HL-60 (cell line): ENCODE measurements at places on chromosomes 2 and 18.
A peak's percentile ranks its signal among the peaks of the same experiment; 100 is the strongest.

DNA sequence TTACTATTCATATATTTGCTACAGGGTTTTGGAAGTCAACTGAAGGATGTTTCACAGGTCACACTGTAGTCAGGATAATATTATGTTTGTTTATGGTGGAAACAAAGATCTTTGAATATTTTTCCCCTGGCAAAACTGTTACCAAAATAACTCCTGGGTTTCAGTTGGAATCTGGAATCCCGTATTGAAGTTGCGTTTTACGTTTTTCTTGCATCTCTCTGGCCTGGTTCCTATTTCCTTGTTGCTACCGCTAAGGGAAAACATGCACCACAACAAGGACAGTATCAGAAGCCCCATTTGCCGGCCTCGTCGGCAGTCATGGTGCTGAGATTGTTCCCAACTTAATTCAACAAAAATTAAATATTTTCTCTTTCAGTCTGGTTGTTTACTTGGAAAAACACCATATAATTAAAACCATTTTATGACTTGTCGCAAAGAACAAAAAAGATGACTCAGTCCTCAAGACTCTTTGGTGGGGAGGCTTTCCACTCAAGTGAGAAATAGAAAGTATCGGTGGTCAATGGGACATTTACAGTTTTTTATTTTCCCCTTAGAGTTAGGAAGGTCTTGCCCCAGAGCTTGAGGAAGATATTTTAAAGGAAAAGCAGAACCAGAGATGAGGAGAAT is 42.3 kb downstream of the EN1 start:
- no peak for DNase-seq

DNA sequence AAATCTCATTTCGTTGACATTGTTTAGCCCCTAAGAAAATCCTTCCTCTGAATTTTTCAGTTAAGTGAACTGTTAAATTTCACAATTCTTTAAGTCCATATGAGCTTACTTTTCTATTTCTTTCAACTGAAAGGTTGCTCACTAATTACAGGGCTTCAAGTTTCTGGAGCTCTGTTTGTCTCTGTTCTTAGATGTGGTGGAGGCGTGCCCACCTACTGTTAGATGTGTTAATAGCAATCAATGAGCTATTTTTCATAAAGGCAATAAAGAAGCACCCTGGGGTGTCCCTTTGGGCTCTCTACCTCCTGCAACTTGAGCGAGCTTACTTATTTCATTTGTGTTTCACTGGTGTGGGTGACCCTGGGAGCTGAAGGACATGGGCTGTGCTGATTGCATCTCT is 25.0 kb downstream of the CREG2 start:
- DNase-seq: no peak

- DNase-seq: no peak
These were observed 199.8 kb downstream of the DPP10 start for GRCh38 chr2:114642166-114642770.

- DNase-seq: no peak
These were observed 330.4 kb upstream of the FAM98A start for GRCh38 chr2:33929467-33929866.

DNA sequence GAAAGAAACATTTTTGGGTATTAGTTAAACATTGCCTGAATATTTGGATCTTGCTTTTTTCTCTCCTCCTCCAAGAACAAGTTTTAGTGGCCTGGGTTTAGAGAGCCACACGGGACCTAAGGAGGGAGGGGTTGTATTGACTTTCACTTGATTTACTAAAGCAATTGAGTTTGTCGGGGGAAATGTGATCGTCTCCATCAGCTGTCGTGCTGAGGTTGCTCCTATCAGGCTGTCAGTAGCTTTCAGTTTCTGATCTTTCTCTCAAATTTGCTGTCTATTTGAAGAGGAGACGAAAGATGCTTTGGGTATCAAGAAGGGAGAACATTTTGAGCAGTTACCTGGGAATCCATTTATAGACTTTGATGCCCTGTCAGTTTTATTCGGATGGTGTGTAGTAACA is 106.0 kb downstream of the SETBP1 start:
- DNase-seq: no peak

- DNase-seq: no peak
These were observed 8.6 kb upstream of the RND3 start for GRCh38 chr2:150495993-150496627.

- no peak for DNase-seq
These were observed 67.6 kb downstream of the LDAH start for GRCh38 chr2:20755132-20755800.

DNA sequence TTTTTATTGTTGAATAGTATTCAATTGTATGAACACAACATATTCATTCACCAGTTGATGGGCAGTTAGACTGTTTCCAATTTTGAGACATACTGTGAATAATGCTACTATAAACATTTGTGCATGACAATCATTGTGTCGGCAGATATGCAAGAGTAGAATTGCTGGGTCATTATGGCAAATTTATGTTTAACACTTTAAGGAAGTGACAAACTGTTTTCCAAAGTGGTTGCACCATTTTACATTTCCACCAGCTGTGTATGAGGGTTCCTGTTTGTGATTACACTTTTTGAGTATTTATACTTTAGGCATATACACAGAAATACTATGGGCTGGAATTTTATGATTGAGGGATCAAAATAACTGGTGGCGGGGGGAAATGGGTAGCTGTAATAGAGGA is 61.2 kb downstream of the MAP4K3 start:
- DNase-seq: peak; percentile 28

- DNase-seq: no peak
These were observed 199.7 kb upstream of the SLC14A2 start for GRCh38 chr18:45415614-45416013.

DNA sequence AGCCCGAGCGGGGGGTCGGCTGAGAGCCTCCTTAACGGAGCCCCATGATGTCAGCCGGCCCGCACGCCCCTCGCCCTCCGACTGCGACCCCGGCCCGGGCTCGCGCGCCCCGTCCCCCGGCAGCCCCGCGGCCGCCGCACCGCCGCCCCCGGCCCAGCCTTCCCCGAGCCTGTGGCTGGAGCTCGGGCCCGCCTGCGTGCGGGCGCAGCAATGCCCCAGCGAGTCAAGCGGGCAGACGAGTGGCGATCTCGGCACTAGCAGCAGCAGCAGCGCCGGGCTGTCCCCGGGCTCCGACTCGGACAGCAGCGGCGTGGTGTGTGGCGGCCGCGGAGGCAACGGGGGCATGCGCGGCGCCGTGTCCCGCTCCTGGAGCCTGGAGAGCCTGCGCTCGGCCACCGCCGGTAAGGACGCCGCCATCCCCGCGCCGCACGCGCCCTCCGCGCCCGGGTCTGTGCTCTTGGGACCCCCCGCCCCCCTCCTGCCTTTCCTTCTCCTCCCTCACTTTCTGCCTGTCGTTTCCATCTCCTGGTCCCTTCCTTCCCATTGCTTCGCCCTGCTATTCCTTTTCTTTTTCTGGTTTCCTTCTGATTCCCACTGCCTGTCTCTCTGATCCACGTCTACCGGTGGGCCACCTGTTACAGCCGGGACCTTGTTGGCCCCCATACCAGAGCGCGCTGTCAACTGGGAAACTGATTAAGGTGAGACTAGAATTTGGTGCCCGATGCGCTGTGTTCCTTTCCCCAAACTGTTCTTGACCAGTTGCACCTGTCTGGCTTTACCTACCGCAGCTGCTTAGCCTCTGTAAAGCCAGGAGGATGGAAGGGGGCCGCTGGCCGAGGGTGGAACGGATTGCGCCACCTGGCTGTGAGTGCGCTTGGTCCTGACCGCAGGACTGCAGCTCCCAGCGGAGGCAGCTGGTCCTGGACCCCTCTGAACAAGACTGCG is 127.4 kb downstream of the ARHGEF4 start:
- peak; percentile 7 for DNase-seq

DNA sequence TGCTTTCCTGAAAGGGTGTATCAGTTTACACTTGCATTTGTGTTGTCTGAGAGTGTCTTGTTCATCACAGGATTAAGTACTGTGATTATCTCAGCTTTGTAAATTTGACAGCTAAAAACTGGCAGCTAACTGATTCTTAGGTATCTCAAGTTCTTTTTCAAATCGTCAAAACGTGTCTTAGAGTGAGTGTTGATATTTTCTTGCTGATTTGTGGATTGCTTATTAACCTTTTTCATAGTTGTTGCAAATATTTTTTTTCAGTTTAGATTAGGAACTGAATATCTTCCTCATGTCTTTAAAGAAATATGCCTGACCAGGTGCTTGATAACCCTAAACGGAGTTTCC is 41.9 kb downstream of the LRRFIP1 start:
- no peak for DNase-seq

GRCh38 chr2:47016172-47016913 is 100.7 kb upstream of the MCFD2 start:
- DNase-seq: peak; percentile 44

GRCh38 chr2:39377226-39377939 is 59.7 kb downstream of the MAP4K3 start:
- no peak for DNase-seq

DNA sequence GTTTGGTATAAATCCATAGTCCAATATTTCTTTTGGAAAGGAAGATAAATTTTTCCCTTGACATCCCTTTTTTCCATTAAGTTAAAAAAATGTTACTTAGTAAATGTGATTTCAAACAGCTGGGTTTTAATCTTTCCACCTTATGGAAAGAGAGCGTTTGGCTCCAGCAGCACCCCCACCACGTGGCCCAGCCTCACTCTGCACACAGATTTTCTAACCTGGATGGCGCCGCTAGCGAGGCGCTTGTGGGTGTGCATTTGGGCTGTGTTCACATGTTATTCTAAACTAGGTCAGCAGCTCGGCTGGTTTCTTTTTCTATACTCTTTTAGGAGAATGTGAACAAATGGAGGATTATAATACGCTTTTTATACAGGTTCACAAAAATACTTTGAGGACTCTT is 218.0 kb downstream of the LDLRAD4 start:
- DNase-seq: no peak

GRCh38 chr2:25374411-25374810 is 32.7 kb upstream of the DNMT3A start:
- DNase-seq: no peak

DNA sequence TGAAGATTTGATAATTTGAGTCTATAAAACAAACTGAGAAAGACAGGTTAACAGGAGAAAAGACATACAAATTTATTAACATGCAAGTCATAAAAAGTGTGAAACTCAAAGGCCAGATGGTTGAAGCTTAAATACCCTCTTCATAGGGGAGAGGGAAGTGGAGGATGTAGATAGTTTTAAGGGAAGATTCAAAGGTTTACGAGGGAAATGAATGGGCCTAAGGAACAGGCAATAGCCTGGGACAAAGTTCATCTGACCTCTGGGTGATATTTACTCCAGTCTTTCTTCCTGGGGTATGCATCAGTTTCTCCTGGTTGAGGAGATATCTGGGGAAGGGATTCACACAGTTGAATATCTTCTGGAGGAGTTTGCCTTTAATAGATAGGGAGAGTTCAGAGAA is 215.0 kb upstream of the SP5 start:
- DNase-seq: no peak

GRCh38 chr2:168064011-168064998 is 183.1 kb downstream of the STK39 start:
- no peak for DNase-seq

DNA sequence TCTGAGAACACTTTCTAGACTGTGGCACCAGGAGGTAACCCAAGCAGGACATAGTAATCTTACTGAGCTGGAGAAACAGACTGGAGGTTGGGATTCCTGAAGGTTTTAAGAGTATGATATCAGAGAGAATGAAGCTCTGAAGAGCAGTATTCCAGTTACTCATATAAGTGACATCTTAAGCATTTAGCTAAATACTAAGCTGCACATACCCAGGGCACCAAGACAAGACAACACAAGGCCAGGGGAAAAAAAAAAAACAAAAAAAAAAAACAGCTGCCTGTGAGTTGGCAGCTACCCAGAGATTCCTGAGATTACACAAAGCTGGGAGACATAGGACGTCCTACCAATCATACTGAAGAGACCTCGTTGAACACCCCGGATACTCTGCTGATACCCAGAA is 175.8 kb downstream of the SRBD1 start:
- no peak for DNase-seq

DNA sequence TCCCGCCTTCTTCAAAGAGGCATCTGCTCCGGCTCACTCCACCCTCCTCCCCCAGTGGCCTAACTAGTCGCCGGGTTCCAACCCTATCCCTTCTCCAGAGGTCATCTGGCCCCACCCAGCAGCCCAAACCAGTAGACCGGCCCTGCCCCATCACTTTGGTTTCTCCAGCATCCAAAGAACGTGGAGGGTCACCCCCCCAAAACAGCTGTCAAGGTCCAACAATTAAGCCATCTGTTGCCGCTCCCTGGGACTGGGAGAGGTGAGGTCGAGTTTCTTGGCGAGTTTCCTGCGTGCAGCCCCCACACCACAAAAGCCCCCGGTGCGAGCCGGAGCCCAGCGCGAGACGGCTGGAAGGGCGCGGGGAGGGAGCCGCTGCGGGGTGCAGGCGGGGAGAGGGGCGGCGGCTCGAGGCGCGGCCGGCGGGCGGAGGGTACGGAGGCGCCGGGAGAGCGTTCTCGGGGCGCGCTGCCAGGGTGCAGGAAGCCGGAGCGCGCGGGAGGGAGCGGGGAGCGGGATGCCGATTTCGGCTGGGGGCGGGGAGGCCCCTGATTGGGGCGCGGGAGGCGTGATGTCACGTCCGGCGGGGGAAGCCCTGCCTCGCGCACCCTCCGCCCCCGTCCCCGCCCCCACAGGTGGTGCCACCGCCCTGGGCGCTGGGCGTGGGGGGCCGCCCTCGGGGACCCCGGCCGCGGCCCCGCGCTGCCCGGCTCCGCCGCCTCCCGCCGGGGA is 571 bp upstream of the GPC1 start:
- DNase-seq: peak; percentile 55

- DNase-seq: peak; percentile 83
These were observed 17.2 kb downstream of the SP110 start for GRCh38 chr2:230202430-230203109.

GRCh38 chr2:229586746-229587705 is 127.3 kb downstream of the DNER start:
- DNase-seq: peak; percentile 51

GRCh38 chr2:7292154-7292691 is 375.0 kb downstream of the RNF144A start:
- no peak for DNase-seq
